ENCODE measurements at places on chromosomes 3 and 15.

DNA sequence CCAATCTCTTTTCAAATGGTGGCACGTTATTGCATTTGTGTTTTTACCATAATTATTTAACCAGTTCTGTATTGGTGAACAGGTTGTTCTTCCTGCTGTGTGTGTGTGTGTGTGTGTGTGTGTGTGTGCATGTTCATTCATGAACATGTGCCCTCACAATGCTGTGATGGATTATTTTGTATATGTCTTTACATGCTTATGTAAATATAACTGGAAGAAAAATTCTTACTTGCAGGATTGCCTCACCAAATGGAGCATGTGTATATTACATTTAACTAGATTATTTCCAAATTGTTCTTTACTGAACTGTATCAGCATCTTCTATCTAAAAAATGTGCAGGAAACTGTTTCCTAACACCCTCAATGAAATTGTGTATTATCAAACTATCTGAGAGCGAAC lies 175.2 kb upstream of the ZPLD1 start:
- no peak for DNase-seq

- DNase-seq: no peak
These were observed 34.7 kb downstream of the SHC4 start for GRCh38 chr15:48928877-48929538.

DNA sequence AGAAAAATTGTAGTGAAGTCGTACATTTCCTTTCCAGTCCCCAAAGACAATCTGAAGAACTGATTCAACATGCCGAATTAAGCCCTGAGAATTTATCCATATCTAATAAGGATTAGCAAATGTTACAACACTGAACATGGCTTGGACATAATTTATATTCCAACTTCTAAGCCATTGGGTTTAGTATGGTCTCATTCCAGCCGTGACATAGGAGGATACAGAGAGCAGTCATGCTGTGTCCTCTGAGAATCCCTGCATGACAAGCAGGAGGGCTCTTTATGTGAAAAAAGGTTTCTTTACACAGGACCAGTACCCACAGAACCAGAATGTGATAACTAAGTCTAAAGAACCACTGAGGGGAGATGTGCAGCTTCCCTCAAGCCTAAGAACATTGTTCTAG lies 231.9 kb upstream of the WNT5A start:
- no peak for DNase-seq

- no peak for DNase-seq
These were observed 67.6 kb downstream of the GOLIM4 start for GRCh38 chr3:168028086-168028485.

DNA sequence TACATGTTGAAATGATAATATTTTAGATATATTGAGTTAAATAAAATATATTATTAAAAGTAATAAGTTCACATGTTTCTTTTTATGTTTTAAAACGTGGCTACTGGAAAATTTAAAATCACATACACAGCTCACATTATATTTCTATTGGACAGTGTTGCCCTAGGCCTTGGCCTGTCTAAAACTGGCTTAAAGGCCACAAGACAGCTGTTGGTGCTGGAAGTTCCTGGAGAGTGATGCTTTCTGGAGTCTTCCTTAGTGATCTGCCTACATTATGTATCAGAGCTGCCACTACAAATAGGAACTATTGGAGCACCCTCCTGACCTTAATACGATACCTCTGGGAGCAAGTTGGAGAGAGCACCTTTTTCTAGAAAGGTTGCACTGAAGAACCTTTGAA lies 254.1 kb upstream of the C2CD4B start:
- DNase-seq: no peak

DNA sequence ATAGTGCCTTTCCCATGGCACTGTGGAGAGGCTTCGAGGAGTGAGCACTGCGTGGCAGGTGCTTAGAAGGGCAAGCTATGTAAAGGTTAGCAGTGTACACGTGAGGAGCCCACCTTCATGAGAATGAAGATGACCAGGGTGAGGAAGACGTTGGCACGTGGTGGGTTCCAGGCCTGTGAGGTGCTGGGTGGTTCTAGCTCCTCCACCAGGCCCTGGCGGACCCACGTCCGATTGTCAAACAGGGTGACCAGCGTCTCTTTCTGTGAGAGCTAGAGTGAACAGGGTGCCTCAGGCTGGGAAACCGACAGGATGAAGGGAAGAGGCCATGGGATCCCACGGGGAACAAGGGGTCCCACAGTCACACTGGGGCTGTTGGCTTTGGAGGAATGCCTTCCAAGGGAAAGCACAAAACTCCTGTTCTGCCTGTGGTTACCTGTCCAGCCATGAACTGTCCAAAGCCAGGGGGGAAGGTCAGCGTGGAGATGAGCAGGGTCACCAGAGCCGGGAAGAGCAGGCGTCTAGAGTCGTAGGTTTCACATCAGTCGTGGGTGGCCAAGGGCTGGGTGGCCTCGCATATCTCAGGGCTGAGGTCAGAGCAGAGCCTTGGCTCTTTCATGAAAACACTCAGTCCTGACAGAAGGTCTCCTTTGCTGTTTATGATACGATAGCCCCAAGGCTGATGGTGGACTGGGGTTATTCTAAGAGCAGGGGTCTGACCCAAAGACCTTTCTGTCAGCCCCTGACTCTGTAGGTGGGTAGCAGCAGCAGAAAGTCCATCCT lies 6.0 kb downstream of the CLCN2 start:
- DNase-seq: peak; percentile 29

- DNase-seq: no peak
These were observed 63.4 kb downstream of the PPARG start for GRCh38 chr3:12352253-12352652.

- DNase-seq: peak; percentile 28
These were observed 196.7 kb downstream of the PLCH1 start for GRCh38 chr3:155548195-155548594.

GRCh38 chr3:162699291-162699690 lies 1202.7 kb downstream of the OTOL1 start:
- no peak for DNase-seq

DNA sequence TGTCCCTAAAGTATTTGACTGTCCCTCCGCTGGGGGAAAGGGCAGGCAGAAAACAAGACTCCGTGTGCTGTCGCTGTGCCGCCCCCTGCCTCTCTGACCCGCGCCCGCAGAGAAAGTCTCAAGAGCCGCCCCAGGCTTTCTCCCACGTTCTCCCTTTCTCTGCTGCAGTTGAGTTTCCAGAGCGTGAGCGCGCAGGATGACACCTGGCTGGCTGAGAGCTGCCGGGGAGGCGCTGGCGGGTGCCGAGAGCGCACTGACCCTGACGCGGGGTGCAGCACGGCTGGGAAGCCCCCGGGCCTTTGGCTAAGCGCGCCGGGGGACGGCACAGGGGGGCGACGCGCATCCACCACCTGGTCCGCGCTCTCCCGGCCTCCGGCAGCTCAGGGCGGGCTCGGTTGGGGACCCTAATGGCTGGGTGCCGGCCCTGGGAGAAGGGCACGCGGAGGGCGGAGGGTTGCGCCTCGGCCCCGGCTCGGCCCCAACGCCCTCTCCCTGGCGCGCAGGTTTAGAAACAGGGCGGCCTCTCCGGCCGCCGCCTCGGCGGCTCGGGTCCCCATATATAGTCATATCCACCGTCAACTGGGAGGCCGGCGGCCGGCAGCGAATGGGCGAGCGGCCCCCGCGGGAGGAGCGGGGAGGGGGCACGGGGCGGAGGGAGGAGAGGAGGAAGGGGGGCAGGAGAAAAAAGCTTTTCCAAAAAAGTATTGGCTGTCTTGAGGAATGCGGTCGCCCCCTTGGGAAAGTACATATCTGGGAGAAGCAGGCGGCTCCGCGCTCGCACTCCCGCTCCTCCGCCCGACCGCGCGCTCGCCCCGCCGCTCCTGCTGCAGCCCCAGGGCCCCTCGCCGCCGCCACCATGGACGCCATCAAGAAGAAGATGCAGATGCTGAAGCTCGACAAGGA lies at the start of gene TPM1:
Gene TPM1 (plus strand): TSS at position 774 of the 903 bp plus-strand sequence. CDS start 83 bp downstream, at position 857.
- peak; percentile 87 for DNase-seq

DNA sequence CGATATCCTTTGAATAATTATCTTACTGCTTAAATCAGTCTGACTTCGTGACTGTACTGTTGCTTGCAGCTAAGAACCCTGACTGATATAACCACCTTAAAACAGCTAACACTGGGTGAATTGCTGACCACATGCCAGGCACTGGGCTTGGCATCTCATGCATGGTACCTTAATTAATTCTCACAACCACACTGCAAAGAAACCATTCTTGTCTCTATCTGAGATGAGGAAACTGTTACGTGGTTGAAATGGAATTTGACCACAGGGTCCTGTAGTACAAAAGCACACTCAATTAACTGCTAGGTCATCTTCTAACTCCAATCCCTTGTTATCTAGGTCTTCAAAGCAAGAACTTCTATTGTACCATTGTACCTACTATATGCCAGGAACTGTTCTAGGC lies 92.7 kb upstream of the PRICKLE2 start:
- peak; percentile 42 for DNase-seq
